CD4-positive, alpha-beta T cell treated with Interleukin-4 for 4 hours (primary cell): ENCODE measurements at places on chromosomes 11 and 22.

DNA sequence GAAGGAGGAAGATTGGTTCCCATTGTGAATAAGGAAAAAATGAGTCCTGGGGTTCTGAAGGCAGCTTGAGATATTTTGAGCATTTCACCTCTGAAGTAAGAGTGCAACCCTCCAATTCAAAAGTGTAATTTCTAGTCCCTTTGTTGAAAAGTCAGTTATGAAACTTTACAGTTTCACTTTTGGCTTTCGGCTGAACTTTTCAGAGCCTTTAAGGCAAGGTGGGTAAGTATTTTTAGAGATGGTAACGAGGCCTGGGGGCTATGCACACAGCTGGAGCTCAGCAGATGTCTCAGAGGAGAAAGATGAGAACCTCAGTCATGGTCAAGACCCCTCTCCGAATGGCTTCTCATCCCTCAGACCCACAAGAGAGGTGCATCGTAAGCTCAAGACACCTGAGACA lies 267.6 kb downstream of the KIRREL3 start:
- no peak for DNase-seq

DNA sequence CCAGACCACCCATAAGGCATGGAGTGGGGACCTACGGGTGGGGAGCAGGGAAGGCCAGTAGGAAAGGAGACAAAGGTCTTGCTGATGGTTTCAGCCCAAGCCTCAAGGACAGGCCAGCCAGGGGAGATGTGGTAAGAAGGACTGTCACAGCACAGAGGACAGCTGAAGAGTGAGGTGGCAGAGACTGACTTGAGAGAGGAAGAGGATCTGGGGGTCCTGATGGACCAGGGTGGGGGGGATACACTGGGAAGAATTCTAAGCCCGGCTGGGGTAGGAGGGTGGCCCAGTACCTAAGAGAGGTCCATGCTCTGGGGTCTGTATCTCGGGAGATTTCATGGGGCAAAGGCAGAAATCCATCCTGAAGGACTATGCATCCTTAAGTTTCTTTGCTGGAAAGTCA lies 66.1 kb upstream of the THY1 start:
- no peak for DNase-seq

GRCh38 chr11:34601085-34601444 lies 19.8 kb upstream of the EHF start:
- no peak for DNase-seq

DNA sequence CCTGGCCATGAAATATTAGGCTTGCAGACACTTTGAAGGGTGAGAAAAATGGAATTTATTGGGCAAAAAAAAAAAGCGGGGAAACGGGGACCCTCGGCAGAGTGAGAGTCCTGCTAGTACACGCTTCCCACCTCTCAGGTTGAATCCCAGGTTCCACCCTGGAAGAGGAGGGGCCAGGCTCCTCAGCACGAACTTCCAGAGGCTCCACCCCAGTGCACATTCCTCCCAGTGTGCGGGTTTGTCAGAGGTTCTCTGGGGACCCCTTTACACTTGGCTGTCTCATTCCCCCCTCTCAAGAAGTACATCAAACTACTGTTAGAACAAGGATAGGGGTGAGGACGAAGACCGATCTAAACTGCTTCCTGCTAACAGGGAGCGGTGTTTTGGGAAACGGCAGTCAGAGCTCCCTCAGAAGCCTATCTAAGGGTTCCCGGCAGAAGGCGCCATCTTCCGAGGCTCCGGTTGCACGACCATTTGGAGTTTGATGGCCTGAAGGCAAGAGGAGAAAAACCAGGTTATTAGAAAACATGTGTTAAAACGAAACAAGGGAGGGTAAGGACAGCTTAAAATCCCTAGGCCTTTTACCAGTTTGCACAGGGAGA lies 27.5 kb downstream of the FOLR3 start:
- no peak for DNase-seq

GRCh38 chr11:1671658-1672057 lies 25.3 kb upstream of the KRTAP5-6 start:
- no peak for DNase-seq

DNA sequence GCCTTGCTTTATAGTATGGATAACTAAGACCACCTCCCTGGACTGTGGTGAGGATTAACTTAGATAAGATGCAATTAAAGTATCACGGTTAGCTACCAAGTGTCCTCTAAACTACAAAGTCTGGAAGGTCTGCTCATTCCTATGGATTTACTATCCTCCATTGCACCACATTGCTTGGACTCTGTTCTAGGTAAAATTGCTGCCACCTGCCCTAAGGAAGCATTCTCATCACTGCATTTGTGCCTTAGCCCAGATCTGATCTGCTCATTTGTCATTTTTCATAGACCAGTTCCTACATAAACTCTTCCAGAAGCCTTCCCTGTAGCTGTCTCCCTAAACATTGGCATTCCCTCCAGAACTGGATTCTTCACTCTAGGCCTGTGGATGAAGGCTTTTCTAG lies 380.0 kb downstream of the INSC start:
- DNase-seq, result no peak

GRCh38 chr11:60863550-60864521 lies 3.5 kb upstream of the ZP1 start:
- DNase-seq, result no peak

- no peak for DNase-seq
These were observed 214.1 kb downstream of the BUD13 start for GRCh38 chr11:116558504-116559211.

- no peak for DNase-seq
These were observed 176.7 kb upstream of the NCAM1 start for GRCh38 chr11:112784323-112785073.

DNA sequence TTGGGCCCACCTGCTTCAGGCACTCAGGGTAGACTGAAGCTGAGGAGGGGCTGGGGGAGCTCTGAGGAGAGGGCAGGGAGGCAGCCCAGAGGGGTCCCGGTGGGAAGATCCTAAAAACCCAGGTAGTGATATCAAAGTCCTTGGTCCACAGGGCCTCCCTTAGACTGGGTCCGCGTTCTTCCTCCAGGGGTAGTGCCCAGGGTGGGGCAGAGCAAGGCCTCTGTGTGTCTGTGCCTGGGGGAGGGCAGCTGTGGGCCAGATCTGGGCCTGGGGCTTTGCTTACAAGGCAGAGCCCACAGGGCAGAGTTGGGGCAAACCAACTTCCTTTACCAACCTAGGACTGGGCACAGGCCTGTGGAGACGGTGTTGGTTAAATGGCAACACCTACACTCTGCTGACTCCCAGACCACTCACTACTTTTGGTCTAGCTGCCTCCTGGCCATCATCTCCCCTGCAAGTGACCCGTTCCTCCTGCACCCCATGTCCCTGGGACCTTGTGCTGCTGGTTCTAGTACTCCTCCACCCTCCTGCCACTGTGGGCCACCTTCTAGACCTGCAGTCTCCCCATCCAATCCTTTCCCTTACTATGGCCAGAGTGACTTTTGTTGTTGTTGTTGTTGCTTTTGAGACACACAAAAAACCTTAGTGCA lies 15.8 kb downstream of the ATG16L2 start:
- no peak for DNase-seq

DNA sequence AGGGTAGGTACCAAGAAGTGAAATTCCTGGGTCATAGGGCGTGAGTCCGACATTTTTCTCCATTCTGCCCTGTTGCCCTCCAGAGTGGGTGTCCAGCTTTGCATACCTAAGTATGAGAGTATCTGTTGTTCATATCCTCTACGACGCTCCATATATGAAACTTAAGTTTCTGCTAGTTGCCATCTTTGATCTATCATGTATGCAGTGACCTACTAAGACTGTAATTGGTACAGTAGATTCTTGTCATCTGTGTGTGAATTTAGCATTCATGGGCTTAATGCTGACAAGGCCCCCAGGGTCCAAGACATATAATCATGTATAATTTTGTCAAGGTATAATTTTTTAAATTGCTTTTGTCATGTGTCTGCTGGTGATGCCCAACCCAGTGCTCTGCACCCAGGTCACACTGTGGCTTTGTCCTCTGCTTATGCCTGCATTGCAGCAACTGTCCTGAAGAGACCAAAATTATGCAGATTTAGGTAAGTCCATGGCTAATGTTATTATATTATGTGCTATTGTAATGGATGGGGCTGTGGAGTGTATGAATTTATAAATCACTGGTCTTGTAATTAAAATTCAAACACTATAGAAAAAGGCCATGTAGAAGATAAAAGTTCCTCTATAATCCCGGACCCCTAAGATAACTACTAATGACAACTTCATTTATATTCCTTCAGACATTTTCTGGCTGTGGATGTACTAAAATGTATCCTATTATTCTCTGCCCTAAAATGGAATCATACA lies 12.2 kb downstream of the NEAT1 start:
- no peak for DNase-seq

- no peak for DNase-seq
These were observed 14.4 kb downstream of the PRSS23 start for GRCh38 chr11:86814775-86815174.

DNA sequence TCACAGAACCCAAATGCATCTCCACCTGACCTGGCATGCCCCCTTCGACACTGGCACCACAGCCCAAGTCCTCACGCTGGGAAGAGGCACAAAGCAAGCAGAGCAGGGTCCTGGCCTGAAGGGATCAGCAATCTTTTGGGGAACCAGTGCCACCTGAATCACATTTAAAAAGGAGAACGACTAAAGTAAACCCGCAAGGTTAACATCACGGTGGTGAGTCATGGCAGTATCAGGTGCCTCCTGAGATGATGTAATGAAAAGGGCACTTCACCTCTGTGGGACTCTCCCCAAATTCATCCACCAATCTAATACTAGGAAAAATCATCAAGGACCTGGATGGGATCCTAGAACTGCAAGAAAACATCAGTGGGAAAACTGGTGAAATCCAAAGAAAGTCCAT lies 44.9 kb downstream of the PACSIN2 start:
- no peak for DNase-seq

DNA sequence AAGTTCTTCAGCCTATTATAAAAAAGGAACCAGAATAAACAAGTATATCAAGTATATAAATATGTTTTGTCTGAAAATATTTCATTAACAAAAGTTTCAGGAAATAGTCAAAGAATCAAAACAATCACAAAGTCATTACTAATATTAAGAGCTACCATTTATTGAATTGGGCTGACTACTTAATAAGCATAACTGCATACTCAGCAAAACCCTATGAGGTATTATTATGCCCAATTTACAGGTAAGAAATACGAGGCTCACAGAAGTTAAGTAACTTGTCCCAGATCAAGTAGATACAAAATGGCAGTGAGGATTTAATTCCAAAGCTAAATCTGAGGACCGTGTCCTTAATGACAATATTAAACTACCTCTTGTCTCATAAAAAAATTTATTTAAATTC lies 52.2 kb downstream of the EIF3M start:
- DNase-seq, result no peak

DNA sequence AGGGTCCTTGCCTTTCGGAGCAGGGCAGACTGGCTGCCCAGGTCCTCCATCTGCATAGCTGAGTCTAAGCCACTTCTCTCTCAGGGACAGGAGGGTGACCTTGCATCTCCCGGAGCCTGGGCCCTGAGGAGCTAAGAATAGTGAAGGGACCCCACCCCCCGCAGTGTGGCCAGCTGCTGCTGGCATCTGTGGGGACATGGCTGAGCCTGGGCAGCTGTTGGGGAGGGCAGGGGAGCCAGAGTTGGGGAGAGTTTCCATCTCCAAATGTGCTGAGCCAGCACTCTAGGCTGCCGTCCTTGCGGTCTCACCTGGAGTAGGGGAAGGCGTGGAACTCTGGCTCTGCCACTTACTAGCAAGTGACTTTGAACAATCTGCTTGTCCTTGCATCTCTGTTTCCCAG lies 34.8 kb upstream of the SHISAL1 start:
- DNase-seq, result no peak

- no peak for DNase-seq
These were observed 124.1 kb upstream of the MPPED2 start for GRCh38 chr11:30710221-30710620.

DNA sequence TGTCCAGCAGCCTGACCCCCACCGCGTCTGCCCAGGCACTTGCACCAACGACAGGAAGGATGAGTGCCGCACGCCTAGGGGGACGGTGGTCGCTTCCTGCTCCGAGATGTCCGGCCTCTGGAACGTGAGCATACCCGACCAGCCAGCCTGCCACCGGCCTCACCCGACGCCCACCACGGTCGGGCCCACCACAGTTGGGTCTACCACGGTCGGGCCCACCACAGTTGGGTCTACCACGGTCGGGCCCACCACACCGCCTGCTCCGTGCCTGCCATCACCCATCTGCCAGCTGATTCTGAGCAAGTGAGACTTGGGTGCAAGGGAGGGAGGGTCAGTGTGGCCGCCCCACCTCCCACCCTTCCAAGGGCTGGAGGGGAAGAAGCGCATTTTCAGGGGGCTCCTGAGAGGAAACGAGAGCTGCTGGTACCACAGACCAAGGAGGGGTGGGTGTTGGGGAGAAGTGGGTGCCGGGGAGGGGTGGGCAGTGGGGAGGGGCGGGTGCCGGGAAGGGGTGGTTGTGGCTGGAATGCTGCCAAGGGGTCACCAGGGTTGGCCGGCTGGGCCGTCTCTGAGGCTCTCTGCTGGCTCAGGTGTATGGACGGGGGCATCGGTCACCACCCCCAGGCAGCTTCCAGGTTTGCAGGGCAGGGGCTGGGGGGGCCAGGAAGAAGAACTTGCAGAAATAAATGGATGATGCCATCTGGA lies 27.7 kb upstream of the MUC5B start:
- no peak for DNase-seq

DNA sequence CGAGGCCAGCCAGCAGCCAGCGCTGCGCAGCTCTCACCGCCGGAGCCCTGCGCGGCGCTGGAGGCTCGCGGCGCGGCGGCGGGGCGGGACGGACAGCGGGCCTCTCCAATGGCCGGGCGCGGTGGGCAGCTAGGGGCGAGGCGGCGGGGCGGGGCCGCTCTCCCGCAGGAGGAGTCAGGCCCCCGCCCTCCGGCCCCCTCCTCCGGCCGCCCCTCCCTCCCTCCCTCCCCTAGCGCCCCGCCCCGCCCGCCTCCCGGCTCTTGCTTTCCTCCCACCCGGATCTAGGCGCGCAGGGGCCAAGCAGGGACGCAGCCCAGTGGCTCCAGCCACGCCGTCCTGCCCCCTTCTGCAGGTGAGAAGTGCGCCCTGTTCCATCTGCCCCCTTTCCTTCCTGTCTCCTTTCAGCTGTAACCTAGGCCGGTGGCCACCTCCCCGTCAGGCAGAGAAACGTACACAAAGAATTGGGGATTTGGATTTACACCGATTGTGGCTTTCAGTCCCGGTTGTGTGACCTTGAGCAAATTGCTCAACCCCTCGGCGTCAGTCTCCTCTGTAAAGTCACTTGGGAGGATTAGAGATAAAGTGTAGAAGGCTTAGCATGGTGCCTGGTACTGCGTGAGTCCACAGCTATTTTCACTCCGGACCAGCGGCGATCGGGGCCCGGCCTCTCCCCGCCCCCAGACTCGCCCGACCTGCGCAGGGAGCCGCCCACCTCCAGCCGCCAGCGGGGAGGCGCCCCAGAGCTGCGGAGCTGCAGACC lies at the start of gene FZD4:
FZD4 (minus strand) TSS at position 35 of the 760 bp plus-strand sequence. CDS start 310 bp downstream, outside the sequence.
- peak; percentile 47 for DNase-seq

DNA sequence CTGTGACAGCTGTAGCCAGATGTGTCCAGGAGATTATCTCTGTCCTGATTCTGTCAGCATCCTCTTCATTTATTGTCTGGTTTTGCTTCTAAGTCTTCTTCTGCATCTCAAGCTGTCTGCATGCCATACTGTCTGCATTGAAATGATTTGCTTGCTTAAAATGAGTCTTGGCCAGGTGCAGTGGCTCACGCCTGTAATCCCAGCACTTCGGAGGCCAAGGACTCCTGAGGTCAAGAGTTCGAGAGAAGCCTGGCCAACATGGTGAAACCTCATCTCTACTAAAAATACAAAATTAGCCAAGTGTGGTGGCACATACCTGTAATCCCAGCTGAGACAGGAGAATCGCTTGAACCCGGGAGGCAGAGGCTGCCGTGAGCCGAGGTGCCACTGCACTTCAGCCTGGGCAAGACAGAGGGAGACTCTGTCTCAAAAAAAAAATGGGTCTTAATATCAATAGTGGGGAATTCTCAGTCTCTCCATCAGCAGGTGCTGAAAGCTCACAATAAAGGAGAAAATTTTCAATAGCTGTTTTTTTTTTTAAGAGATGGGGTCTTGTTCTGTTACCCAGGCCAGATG lies 39.2 kb upstream of the AMPD3 start:
- no peak for DNase-seq
